ENCODE measurements at places on chromosomes 16 and 17.

DNA sequence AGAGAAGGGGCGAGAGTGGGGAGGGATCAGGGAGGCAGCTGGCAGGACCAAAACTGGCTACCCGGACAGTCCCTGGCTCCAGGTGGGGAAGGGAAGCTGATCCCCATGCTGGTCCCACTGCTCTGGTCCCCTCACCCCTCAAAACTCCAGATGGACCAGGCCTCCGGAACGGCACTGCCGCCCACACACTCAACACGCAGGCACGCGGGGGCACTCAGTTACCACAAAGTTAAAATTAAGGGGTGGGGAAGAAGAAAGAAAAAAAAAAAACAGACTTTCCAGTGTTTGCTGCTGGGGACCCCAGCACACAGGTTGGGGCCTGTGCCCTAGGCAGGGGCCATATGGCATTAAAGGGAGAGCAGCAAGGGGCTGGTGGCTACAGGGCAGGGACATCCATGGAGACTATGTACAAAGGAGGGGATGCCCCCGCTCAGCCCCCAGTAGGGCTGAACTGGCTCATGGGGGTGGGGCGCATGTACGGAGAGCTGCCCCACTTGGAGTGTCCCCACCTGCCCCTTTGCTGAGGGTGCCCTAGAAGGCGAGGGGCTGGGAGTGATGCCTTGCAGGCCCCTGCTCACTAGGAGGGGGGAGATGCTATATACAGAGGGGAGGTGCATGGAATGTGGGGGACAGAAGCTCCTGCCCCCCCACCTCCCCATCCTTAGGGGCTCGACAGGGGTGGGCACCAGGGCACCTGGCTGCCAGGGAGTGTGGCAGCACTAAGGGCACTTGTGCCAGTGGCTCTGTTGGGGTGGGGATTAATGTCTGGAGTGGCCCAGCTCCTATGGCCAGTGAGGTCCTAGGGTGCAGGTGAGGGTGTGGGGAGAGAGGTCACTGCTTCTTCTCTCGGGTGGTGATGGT is 5.6 kb downstream of the TP53I13 start:
- no peak for DNase-seq

DNA sequence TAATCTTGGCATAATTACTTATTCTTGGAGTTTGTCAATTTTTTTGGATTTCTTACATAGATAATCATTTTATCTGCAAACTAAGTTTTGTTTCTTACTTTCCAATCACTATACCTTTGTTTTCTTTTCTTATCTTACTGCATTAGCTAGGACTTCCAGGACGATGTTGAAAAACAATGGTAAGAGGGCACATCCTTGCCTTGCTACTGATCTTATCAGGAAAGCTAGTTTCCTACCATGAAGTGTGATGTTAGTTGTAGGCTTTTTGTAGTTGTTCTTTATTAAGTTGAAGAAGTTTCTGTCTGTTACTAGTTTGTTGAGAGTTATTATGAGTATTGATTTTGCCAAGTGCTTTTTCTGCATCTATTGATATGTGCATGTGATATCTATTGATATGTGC is 31.0 kb downstream of the CDH13 start:
- DNase-seq: no peak

GRCh38 chr16:46648656-46649055 is 27.5 kb upstream of the SHCBP1 start:
- no peak for DNase-seq

DNA sequence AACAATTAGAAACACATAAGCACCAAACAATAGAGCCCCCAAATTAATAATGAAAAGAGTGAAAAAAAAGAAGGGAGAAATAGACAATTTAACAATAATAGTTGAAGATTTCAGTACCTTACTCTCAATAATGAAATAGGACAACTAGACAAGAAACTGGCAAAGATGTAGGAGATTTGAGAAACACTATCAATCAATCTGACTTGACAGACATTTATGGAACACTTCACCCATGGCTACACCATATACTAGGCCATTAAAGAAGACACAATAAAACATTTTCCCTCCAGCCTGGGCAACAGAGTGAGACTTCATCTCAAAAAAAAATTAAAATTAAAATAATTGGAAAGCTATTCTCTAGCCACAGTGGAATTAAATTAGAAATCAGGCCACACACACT is 5.0 kb upstream of the DUS1L start:
- DNase-seq: no peak

All from stimulated activated CD4-positive, alpha-beta T cell treated with anti-CD3 and anti-CD28 coated beads, Interleukin-4, amount 100 ng/mL, for 4 hours (primary cell).